ENCODE measurements at places on chromosomes 7 and 10.
A peak's percentile ranks its signal among the peaks of the same experiment; 100 is the strongest.

GRCh38 chr10:49597426-49598163 lies 12.5 kb upstream of the SLC18A3 start:
- DNase-seq, result no peak

DNA sequence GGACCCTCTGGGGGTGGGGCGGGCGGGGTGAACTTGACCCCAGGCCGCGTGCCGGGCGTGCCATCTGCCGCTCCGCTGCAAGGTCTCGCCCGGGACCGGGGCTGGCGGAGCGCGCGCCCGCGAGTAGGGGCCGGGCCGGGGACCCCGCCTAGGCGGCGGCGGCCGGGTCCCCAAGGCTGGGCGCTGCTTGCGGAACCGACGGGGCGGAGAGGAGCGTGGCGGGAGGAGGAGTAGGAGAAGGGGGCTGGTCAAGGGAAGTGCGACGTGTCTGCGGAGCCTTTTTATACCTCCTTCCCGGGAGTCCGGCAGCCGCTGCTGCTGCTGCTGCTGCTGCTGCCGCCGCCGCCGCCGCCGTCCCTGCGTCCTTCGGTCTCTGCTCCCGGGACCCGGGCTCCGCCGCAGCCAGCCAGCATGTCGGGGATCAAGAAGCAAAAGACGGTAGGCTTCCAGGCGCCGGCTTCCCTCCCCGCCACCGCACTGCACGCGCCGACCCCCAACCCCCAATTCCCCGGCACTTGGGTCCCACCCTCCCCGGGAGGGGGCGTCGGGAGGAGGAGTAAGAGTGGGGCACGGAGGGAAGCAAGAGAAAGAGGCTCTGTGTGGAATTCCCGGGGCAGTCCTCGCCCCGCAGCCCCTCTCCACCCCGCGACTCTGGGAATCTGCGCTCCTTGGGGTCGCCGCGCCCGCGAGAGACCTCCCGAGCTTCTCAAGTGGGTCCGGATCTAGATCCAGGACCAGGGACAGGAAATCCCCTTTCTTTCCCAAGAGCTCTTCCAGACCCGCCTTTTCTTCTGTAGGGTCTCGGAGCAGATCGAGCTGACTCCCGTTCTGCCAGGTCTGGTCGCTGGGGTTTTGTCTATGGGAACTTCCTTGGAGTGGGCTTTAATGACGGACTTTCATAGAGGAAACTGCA lies at the start of gene PAPSS2:
Gene PAPSS2, plus strand, starts transcription at position 308 of the 913 bp plus-strand sequence. Its CDS starts 104 bp downstream, at position 412.
- peak; percentile 54 for DNase-seq

GRCh38 chr10:21363092-21363730 lies 162.3 kb downstream of the SKIDA1 start:
- no peak for DNase-seq

- DNase-seq, result no peak
Measured at GRCh38 chr10:29237786-29238185, 51.1 kb upstream of the LYZL1 start.

GRCh38 chr7:18350678-18351077 lies 144.9 kb upstream of the HDAC9 start:
- DNase-seq, result no peak

DNA sequence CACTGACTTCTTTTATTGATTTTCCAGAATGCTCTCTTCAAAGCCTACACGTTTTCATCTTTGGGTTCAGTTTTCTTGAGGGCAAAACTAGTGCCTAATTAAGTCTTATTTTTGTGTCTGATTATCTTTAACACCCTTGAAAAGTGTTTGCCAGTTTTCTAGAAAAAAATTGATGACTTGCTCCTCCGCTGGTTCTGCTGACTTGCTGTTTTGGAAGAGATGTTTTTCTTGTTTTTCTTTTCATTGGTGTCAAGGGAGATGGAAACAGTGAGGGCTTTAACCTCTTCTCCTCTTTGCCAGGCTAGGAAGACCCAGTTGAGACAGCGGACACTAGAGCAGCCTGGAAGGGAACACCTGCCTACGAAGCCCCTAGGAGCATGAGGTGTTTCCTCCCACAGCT lies 123.7 kb upstream of the EEPD1 start:
- no peak for DNase-seq

DNA sequence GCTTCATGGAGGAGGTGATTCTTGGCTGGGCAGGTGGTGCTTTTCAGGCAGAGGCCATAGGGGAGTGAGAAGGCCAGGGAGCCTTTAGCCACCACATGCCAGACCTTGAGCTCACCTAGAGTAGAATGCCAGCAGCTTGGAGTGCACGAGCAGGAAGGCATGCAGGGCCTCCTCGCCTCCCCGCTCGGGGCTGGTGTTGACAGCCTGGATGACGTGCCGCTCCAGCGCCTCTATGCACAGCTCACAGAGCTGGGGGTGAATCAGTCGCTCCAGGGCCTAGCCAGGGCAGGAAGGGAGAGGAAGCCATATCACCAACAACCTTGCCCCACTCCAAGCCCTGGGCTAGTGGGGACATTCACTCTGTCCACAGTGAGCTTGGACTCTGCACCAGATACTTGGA lies 15.7 kb downstream of the HPS1 start:
- DNase-seq, result no peak

Data from GM12865 (cell line).